Hindlimb muscle (tissue), 1 donor: ENCODE measurements at places on chromosomes 4 and X. TPM values are rescaled to one million over a fixed set of nuclear protein-coding genes. Genes with fewer than 3 reads are reported as not detected.
A peak's percentile ranks its signal among the peaks of the same experiment; 100 is the strongest.

DNA sequence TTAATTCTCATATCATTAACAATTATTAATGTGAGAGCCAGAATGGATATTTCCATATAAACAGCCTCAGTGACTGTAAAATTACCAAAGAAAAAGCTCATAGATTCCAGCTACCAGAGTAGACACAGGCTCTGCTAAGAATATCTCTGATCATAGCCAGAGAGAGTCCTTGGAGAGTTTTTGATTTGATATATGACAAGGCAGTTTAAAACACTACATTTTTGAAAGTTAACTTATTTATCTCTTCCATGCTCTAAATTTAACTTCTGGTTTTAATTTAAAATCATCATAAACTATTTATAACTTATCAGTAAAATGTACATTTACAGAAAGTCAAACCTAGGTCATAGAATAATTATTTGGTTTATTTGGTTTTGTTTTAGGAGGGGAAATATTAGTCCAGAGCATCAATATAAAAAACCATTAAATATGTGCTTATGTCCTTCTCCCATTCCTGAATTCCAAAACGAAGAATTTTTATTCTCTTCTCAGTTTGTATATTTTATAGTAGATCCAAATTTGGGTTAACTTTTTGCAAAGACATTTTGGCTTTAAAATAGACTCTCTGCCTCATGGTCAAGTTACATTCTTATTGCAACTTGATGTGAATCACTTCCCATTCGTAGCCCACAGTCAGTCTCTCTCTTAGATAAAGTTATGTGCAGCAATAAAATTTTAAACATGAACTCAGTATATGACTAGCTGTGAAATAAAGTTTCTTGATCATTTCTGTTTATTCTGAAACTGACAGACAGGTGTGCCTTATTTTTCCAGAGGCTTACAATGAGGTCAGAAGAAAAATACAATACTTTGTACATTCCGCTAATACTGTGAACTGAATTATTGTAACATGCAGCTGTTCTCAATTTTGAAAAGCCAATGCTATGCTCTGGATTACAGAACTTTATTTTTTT is 267.1 kb downstream of the PAPSS1 start:
- DNase-seq, result no peak

DNA sequence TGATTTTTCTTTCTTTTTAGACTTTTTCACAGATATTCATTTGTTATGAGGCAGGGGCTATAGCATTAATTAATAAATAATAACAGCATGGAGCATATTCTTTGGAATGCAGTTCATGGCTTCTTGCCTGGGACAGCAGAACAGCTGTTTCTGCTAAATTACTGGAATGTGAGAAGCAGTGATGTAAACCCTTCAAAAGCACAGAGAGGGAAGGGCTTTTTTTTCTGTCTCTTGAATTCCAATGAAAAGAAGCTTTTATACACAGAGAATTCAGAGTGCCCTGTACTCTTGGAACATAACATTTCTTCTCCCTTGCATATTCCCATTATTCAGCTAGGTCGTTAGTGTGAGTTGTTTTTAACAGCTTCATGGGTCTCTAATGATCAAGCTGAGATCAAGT is 28.5 kb upstream of the ANK2 start:
- DNase-seq, result peak; percentile 22

GRCh38 chrX:39196192-39197102 is 395.2 kb downstream of the MID1IP1 start:
- DNase-seq, result no peak

- no peak for DNase-seq
Observed at GRCh38 chrX:131365766-131366165, 76.7 kb upstream of the IGSF1 start.

DNA sequence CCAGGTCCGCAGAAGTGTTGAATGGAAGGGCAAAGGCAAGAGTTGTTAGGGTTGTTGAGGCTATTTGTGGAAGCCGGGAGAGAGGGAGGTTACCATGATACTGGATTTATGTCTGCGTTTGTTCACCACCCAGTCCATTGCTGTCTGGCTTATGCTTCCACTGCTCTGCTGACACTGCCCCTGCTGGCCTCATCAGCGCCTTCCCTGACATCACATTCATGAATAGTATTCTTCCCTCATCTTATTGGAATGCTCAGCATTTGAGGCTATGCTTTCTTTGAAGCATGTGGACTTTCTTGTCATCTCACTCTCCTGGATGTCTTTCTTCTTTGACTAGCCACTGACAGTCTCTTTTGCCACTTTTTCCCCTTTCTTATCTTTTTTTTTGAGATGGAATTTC is 10.3 kb downstream of the GNL3L start:
- DNase-seq, result no peak

DNA sequence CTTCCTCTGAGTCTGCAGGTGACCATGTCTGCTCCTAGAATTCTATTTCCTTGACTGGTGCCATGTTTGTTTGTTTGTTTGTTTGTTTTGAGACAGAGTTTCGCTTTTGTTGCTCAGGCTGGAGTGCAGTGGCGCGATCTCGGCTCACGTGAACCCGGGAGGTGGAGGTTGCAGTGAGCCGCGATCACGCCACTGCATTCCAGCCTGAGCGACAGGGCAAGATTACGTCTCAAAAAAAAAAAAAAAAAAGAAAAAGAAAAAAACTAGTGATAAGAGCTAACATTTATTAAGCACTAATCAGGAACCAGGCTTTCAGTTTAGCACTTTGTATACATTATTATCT is 7.2 kb downstream of the SAT1 start:
- DNase-seq, result no peak

DNA sequence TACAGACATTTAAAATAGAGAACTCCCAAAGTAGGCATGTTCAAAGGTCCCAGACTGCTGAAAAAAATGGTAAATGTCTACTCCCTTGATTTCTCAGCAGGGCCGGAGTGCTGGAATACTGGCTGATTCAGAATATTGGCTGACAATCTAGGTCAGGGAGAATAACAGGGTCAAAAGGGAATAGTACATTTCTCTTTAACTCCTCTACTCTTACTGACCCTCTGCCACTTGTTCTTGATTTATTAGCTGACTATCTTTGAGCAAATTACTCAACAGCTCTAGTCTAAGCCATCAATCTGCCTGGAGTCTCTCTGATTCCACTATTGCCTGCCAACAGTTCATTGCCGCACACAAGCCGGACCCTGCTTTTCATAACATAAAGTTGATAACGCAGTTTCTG is 19.7 kb upstream of the NWD2 start:
- no peak for DNase-seq

DNA sequence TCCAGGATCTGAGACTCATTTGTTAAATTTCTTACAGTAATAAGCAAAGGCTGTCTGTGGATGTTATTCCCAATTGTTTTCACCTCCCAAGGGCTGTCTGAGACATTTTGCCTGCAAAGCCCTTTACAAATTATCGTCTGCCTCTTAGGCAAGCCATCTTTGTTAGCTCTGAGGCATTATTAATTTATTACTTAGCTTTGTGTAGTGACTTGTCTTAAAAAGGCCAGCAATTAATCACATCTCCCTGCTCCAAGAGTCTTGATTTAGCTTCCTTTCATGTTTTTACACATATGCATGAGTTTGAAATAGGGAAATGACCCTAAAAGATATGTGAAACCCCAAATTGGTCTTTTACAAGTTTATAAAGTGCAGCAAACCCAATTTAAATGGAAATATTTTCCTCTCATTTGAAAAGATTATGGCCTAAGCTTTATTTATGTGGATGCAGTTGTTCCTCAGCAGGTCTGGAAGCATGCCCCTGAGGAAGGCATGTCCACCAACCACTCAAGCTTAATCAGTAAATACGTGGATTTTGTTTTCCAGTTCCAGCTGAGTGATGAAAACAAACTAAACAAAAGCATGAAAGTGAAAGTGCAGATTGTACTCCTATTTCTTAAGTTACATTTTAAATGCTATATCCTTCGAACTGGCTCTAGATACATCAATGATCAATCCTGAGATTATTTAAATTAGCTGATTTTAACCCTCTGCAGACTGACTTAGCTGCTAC is 173.6 kb upstream of the LNX1 start:
- DNase-seq, result no peak

DNA sequence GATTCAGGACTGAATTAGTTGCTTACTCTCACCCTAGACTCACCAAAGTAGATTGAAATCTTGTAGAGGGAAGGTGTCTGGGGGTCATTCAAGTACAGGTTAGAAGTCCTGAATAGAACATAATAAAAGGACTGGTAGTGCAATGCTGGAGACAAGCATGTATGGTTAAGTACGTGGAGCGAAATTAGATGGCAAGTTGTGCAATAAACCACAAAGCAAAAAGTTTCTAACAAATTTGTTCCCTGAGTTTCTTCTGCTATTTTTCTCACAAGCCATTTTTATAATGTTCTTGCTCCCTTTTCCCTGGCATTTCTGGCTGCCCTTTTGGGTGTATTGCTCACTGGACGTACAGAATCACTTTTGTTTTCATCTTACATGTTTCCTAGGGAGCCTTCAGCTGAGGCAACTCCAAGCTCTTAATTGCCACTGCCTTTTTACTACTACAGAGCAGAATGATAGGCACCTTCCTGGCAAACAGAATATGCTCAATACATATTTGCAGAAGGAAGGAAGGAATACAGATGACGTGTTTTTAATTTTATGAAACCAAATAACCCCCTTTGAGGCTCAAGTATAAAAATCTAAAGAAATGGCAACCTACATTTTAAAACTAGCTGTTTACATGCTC is 23.4 kb downstream of the LANCL3 start:
- DNase-seq, result no peak

DNA sequence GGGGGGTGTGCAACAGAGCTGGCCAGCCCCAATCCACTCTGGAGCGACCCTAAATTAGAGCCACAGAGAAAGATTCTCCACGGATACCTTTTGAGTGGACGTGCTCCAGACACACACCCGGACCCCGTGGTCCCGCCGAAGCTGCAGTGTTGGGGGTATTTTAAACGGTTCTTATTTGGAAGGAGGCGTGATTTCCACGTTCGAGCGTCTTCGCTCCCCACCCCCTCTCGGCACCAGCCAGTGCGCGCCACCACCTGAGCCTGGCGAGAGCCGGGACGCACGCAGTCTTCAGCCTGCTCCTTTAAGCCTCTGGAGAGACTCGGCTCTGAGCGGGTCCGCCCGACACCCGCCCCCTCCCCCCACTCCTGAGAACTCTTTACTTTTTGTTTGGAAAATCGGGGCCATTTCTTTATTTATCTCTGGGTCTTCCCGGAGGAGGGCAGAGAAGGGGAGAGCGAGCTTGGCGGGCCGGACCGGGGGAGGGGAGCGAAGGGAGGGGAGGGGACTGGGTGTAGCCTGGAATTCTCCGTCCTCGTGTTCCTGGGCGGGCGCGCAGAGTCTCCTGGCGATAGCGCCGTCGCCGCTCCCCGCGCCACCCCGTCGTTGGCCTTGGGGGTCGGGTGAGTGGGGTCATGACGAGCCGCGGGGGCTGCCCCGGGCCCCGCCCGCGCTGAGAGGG is 668 bp upstream of the PTCHD1 start:
- no peak for DNase-seq

GRCh38 chr4:72467633-72468032 is 101.4 kb downstream of the ADAMTS3 start:
- DNase-seq, result no peak

DNA sequence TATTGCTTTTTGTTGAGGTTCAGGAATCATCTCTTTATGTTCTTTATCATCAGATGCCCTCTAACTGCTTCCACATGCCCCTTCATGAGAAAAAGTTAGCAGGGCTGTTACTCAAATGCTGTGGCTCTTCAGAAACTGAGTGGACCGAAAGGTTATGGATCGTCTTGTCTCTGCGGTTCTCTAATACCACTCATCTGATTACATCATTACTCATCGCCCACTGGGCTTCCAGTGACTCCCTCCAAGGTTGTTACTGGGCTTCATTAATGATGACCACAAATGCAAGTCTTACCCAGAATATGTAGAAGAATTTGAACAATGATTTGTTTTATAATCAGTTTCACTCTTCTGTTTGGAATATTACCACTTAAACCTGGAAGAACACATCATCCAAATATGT is 67.7 kb downstream of the RWDD4 start:
- no peak for DNase-seq

GRCh38 chrX:48703642-48704481 is 7.3 kb downstream of the SUV39H1 start:
- no peak for DNase-seq

- DNase-seq, result no peak
Observed at GRCh38 chr4:2732526-2732925, 23.6 kb downstream of the TNIP2 start.

GRCh38 chr4:78171482-78171881 is 114.4 kb downstream of the FRAS1 start:
- DNase-seq, result no peak

DNA sequence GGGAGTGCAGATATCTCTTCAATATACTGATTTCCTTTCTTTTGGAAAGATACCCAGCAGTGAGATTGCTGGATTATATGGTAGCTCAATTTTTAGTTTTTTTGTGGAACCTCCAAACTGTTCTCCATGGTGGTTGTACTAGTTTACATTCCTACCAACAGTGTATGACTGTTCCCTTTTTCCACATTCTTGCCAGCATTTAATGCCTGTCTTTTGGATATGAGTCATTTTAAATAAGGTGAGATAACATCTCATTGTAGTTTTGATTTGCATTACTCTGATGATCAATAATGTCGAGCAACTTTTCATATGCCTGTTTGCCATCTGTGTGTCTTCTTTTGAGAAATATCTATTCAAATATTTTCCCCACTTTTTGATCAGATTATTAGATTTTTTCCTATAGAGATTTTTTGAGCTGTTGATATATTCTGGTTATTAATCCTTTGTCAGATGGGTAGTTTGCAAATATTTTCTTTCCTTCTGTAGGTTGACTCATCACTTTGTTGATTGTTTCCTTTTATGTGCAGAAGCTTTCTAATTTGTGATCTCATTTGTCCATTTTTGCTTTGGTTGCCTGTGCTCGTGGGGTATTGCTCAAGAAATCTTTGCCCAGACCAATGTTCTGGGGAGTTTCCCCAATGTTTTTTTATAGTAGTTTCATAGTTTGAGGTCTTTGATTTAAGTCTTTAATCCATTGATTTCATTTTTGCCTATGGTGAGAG is 552.7 kb downstream of the ZNF674 start:
- DNase-seq, result no peak

- DNase-seq, result no peak
Observed at GRCh38 chrX:97021680-97022079, 138.0 kb downstream of the RPA4 start.

DNA sequence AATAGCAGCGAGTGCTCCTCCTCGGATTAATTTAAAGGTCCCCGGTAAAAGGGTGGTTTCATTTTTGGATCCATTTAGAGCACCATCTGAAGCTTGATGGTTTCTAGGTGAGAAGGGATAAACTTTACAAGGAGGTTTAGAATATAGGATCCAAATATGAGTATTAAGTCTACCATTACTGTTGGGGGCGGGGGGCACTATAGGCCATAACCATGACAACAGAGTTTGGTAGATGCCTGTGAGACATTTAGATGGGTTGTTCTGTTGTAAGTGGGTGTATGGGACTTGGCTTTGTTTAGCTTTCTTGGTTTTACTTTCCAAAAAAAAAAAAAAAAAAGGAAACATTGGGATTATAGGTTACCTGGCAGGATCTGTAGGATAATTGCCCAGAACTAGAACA is 92.7 kb downstream of the TENT5D start:
- DNase-seq, result no peak

- DNase-seq, result no peak
Observed at GRCh38 chrX:9610771-9611392, 146.0 kb downstream of the TBL1X start.

- no peak for DNase-seq
Observed at GRCh38 chrX:140480765-140481164, 24.1 kb downstream of the SOX3 start.

The C4orf50 gene
- polyA plus RNA-seq, result not detected

The RPL34 gene
- polyA plus RNA-seq, result 1,760 TPM

The SPANXD gene
- not detected for polyA plus RNA-seq

The PPP2R2C gene
- 0.45 TPM for polyA plus RNA-seq

The H2BW2 gene
- 0.62 TPM for polyA plus RNA-seq

The WNK3 gene
- 2.0 TPM for polyA plus RNA-seq

The IQSEC2 gene
- polyA plus RNA-seq, result 19.8 TPM

The PHOX2B gene
- not detected for polyA plus RNA-seq

The ATOH1 gene
- polyA plus RNA-seq, result not detected
